Activated T-helper 2 cell treated with anti-CD3 and anti-CD28 coated beads, Interferon-gamma antibody, Interleukin-2, Interleukin-4, amounts not matched to agents 10 μg/mL and 5 μg/mL and 100 μg/mL, durations not matched to agents 14 hours and 24 hours and 36 hours (primary cell): ENCODE measurements at places on chromosomes 13 and 19. TPM values are rescaled to one million over a fixed set of nuclear protein-coding genes. Genes with fewer than 3 reads are reported as not detected.

GRCh38 chr19:23665651-23666410, 21.2 kb downstream of the ZNF675 start:
- DNase-seq: no peak

GRCh38 chr19:58558623-58559274, 338 bp upstream of the UBE2M start:
- peak; percentile 100 for DNase-seq

GRCh38 chr13:73325723-73326558, 267.1 kb downstream of the KLF5 start:
- no peak for DNase-seq

GRCh38 chr13:105144020-105144419, 1391.4 kb downstream of the EFNB2 start:
- no peak for DNase-seq

- DNase-seq: no peak
Observed at GRCh38 chr13:95749545-95749944, 72.6 kb downstream of the DNAJC3 start.

GRCh38 chr13:111559612-111560403, 239.4 kb downstream of the TEX29 start:
- DNase-seq: no peak

DNA sequence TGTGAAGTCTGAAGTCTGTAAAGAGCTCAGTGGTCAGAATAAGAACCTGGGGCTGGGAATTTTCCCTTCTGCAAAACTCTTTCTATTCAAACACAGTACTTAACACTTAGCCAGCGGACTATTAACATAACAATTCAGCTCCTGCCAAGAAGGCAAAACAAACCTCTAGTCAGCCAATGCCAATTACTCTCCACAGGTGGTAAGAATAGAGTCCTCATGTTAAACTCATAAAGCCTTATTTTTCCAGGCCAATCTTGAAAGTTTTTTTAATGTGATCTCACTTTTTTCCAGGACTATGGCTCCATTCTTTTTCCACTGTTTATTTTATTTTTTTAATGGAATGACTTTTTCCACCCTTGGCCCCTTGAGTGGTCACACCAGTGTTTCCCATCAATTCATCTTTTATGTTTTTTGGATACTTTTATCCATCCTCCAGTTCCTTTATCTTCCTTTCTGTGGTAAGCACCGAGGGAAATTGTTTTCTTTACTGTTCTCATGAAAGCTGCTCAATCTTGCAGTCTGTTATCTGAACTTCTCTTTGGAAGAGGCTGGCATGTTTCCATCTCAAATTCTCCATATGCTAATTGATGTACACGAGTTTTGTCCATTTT, 217.3 kb downstream of the LHFPL6 start:
- DNase-seq: no peak

DNA sequence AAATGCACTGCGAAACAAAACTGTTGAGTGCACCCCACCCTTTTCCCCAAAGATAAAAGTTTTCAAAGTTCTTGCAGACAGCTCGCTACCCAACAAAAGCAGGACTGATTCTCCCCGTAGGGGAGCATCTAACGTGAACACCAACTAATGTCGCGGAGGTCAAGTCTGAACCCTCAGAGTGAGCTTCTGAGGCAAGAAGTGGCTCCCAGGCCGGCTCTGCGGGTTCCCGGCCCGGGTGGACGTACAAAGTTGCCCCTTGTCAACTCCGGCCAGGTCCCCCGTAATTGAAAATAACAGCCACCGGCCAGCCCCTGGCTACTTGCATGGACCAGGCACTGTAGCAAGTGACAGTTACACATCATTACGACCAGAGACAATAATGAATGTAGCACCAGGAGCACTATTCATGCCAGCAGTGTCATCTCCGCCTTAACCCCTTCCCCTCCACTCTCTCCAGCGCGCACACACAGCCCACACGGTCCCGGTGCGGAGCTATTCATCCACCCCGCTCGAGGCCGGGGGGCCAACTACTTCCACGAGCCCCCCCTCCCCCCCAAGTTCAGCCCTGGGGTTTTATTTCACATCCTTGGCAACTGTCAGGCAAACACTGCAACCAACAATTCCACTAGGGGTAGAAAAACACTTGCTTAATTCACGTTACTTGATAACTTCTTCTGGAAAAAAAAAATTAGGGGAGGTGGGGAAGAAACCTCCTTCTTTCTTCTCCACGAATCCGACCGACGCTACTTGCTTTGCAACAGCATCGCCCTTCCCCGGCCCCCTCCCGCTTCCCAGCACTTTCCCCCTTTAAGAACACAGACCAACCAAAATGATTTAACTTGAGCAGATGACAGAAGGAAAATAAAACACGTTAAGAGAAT, 1.2 kb downstream of the KLF12 start:
- peak; percentile 32 for DNase-seq

DNA sequence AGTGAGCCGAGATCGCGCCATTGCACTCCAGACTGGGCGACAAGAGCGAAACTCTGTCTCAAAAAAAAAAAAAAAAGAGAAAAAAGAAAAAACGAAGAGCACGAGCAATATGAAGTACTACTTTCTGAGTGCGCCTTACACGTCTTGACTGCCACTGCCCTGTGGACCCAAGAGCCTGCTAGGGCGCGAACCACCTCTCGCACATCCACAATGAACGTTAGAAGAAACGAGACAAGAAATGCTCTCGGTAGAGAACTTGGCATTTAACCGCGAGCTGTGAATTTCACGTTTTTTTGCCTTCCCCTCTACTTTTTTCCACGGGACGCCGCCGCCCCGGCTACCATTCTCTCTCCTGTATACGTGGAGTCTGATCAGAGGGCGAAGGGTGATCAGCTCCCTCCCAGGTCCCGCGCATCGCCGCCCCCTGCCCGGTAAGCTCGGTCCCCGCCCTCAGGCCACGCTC, 454 bp downstream of the TIMM44 start:
- no peak for DNase-seq

GRCh38 chr13:51663973-51664957, 80.0 kb downstream of the WDFY2 start:
- DNase-seq: no peak

DNA sequence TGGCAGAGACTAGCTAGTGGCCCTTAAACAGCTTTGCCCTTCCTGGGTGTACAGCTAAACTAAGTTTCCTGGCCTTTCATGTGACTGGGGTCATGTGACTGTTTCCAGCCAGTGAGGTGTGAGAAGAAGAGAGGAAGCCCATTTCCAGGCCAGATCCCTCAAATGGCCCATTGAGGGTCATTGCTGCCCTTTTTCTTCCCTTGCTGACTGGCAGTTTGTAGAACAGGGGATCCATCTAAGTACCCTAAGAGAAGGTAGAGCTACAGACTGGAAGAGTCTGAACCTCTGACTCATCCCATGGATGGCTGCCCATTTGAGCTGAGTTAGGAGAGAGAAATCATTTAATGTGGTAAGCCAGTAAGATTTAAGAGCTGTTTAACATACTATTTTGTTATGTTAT, 2.8 kb downstream of the SWSAP1 start:
- DNase-seq: peak; percentile 36

- no peak for DNase-seq
Observed at GRCh38 chr13:39417643-39418042, 185.3 kb downstream of the LHFPL6 start.

DNA sequence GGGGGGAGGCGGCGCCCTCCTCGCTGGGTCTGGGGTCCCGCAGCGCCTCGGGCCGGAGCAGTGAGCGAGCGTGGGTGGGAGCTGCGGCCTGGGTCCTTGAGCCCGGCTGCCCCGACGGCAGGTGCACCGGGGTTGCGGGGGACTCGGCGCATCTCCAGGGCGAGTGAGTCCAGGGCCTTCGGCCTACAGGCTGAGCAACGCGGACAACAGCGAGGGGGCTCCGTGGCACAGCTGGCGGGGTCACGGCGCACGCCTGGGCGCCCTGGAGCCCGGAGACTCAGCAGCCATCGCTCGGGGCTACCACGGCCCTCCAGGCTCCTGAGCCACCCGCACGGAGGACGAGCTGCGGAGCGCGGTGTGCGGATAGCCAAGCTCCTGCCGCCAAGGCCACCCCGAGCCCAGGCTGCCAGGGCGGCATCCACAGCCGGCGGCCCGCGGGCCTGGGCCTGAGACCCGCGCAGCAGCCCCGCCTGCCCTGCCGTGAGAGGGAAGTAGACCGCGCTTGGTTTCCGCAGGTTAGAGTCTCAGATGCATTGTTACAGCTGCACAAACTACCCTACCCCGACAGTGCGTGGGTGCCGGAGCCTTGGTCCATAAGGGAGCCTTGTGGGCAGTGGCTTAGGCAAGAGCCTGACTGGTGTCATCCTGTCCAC, 253.9 kb upstream of the SGCG start:
- no peak for DNase-seq

DNA sequence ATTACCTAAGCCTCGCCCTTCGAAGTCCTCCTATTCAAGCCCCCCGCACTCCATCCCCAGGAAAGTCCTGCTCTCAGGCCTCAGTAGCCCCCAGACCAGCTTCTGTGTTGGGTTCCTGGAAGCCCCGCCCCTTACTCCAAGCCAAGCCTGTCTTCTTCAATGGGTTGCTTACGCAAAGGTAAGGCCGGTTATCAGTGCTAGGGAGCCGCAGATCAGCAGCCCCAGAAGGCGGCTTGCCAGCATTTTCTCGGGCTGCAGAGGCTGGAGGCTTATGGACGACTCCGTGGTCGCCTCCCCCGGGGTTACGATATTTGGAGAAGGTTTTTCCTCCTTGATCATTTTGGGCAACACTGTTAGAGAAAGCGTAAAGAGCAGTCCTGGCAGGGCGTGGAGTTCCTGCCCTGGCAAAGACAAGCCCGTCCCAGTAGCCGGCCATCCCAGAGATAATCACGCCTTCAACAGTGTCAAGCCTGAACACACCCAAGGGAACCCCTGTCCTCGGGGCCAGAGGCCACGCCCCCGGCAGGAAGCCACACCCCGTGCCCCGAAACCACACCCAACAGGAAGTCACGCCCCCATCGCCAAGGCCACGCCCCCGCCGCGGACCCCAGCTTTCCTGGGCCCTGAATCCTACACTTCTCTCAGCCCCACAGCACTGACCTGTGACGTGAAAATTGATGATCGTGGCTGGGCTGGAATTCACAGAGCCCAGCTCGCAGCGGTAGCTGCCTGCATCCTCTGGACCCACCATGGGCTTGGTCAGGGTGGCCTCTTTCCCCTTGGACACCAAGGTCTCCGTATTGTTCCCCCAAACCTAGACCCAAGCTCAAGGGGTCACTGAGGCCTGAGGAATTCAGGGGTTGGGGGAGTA, 954 bp upstream of the RASIP1 start:
- DNase-seq: peak; percentile 30

DNA sequence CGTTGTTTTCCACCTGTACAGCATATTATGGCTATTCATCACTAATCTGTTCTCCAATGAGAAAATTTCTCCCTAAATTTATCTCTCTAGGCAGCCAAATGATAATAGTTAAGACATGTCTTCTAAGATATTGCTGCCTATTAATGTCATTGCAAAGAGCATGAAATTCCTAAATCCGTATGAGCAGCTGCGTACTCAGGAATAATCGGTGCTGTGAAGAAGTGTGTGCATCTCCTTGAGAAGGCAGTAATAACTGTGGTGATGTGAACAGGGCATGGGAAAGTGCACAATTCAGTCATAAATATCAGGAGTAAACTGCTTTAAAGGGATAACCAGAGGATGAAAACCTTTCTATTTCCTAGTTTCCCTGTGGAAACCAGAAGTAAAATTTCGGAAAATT, 112.2 kb downstream of the SLITRK5 start:
- no peak for DNase-seq

DNA sequence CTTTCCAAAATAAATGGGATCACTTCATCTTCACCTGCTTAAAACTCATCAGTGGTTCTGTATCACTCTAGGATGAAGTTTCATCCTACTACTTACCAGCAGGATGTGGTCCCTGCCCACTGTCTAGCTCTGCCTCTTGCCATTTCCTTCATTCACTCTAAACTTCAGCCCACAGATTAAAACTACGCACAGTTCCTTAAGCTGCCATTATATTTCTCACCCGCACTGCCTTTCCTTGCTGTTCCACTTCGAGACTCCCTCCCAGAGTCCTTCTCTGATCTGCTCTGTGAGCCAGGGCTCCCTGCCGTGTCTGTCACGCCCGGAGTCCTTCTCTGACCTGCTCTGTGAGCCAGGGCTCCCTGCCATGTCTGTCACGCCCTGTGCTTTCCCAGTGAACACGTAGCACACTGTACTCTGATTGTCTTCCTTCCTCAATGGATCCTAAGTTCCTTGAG, 52.0 kb upstream of the NPAS1 start:
- no peak for DNase-seq

GRCh38 chr13:35485424-35485823, 8.9 kb upstream of the MAB21L1 start:
- DNase-seq: no peak

- no peak for DNase-seq
Observed at GRCh38 chr13:25319771-25320170, 18.3 kb downstream of the NUP58 start.

DNA sequence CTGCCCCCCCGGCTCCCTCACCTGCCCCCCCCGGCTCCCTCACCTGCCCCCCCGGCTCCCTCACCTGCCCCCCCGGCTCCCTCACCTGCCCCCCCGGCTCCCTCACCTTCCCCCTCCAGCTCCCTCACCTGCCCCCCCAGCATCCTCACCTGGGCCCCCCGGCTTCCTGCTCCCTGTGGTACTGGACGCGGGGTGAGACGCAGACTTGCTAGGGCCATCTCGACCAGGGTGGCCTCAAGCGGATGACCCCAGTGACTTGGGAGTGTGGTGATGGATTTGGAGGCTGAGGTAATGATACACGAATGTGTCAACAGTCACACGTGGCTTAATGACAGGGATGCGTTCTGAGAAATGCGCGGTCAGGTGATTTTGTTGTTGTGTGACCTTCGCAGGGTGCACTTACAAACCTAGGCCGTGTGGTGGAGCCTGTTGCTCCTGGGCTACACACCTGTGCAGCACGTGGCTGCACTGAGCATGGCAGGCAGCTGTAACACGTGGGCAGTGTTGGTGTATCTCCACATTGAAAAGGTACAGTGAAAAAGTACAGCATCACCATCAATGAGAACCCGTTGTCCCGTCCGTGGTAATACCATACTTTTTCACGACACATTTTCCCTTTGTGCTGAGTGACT, 197.8 kb downstream of the TEX29 start:
- DNase-seq: no peak

- no peak for DNase-seq
Observed at GRCh38 chr13:50370303-50370950, 355.2 kb downstream of the KCNRG start.

Gene NHLRC3
- total RNA-seq: 21.6 and 22.5 TPM in 2 replicates

Gene JAK3
- total RNA-seq: 212 and 221 TPM in 2 replicates

Gene NXNL1
- not detected in 2 replicates for total RNA-seq

Gene LRRC4B
- total RNA-seq: 0.18 TPM in 1 of 2 replicates, not detected in the other

Gene KLHL1
- not detected in 2 replicates for total RNA-seq

Gene CHST8
- not detected in 2 replicates for total RNA-seq

Gene AP1M2
- total RNA-seq: not detected in 2 replicates

Gene HAUS5
- 42.5 and 43.1 TPM in 2 replicates for total RNA-seq

Gene ZNF763
- total RNA-seq: 0.43 and 0.74 TPM in 2 replicates

Gene PDE4A
- total RNA-seq: 105 TPM in 2 replicates

Gene PLPPR3
- not detected in 2 replicates for total RNA-seq

Gene UBE2M
- 133 and 142 TPM in 2 replicates for total RNA-seq
